Activated T-cell treated with anti-CD3 and anti-CD28 coated beads for 4 hours (primary cell): ENCODE measurements at places on chromosomes 6 and 20.

GRCh38 chr20:34368547-34368946, 5.5 kb downstream of the ITCH start:
- no peak for DNase-seq

- DNase-seq: no peak
These were observed 313.4 kb downstream of the CDH26 start for GRCh38 chr20:60271597-60271996.

GRCh38 chr6:24524805-24525204, 30.0 kb downstream of the ALDH5A1 start:
- no peak for DNase-seq

DNA sequence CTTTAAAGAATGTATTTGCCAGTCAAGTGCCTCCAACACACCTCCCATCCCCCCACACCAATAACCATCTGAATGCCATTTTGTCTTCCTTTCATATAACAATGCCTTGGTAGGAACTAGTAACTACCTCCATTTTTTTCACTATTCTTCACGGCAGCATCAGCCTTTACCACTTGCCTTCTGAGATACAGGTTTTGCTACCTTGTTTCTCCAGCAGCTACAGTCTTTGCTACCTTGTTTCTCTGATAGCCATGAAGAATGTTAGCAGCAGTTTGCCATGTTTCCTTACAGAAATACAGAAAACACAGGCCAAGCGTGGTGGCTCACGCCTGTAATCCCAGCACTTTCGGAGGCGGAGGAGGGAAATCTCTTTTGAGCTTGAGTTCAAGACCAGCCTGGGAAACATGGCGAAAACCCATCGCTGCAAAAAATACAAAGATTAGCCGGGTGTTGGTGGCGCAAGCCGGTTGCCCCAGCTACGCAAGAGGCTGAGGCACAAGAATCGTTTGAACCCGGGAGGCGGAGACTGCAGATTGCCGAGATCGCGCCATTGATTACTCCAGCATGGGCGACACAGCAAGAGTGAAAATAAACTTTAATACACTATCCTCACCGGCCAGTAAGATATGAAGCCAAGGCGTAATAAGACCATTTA, 100.9 kb downstream of the HFE start:
- no peak for DNase-seq

GRCh38 chr20:63344616-63345327, 16.4 kb downstream of the CHRNA4 start:
- no peak for DNase-seq

DNA sequence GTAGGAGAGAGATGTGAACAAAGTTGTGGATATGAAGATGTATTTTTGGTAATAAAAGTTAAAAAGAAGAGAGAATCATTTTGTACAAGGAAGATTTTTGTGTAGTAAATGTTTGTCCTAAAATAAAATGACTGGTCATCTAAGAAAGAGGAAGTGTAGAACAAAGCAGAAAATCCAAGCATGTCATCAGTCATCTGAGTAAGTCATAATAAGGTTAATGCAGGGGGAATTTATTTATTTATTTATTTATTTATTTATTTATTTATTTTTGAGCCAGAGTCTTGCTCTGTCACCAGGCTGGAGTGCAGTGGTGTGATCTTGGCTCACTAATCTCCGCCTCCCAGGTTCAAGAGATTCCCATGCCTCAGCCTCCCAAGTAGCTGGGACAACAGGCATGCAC, 15.7 kb upstream of the CGA start:
- no peak for DNase-seq

DNA sequence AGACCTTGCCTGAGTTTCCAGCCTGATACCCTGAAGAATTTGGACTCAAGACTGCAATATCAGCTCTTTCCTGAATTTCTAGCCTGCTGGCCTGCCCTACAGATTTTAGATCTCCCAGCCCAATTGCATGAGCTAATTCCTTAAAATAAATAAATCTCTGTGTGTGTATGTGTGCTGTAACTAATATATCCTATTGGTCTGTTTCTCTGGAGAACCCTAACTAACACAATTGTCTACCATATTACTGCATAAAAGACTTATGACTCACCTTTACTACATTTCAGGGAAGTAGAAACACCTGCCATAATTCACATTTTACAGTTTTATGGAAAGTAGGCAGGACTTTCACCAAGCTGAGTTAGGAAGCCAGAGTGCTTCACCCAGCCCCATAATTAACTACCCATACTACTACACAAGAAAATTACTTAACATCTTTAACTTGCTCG, 90.7 kb upstream of the BEND6 start:
- no peak for DNase-seq

- DNase-seq: no peak
These were observed 398.0 kb downstream of the EPHA7 start for GRCh38 chr6:93021235-93021915.
